ENCODE measurements at places on chromosomes 1 and 21.

- DNase-seq, result no peak
Measured at GRCh38 chr1:211319892-211320291, 6.7 kb upstream of the TRAF5 start.

- no peak for DNase-seq
Measured at GRCh38 chr1:78726686-78727085, 77.1 kb downstream of the IFI44 start.

DNA sequence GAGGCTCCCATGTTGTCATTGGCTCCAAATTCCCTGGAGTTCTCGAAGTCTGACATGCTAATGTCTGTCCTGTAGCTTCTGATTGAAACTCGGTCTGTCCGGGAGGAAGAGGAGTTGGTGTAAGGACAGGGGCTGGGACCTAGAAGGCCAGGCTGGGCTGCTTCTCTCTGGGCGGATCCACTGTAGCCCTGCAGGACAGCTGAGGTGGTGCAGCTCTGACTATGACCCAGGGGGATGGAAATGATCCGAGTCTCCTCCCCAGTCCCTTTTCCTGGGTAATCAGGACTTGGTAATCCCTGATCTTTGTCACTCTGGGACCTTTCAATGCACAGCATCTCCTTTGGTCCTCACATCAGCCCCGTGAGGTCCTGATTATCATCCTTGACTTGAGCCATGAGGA, 10.0 kb upstream of the FCMR start:
- DNase-seq, result no peak

DNA sequence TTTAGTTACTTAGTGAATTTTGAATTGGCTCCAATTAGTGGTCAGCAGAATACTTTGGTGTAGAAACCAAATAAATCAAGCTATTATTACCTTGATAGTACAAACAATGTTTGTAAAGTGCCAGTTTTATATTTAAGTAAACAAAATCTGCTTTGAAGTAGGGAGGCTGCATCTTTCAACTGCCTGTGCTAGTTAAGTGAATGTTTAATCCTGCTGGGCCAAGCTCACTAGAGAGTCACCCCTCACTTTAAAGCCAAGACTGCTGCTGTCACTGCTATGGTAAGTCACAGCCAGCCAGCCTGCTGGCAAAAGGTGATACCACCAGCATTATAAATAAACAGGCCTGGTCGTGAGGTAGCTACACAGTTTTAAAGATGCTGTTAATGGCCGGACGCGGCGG, 10.3 kb upstream of the CFAP126 start:
- no peak for DNase-seq

DNA sequence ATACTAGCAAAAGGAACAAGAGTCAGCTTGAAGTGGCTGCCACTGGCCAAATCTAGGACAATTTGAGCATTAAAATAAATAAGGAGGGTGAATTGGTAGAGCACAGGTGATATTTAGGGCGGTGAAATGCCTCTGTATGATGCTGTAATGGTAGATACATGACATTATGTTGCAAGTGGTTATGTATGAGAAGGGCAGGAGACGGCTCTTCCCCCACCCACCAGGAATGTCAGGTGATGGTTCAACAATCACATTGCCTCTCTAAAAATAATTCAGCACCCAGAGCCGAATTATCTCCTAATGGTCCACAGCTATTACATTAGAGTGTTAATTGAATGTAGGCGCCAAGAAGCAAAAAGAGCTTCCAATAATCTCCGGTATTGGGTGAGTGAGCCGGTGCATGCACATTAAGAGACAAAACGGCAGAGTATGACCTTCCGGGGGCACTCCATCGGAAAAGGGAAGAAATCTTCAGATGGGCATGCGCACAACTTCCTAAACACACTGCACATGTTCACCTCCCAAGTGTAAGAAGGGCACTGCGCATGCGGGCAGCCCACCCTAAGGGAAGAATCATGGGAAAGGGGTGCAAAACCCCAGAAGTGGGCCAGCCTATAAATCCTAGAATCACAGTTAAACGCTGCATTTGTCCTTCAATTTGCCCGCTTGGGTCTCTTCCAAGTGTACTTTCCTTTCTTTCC, 6.8 kb upstream of the IFNAR1 start:
- no peak for DNase-seq

DNA sequence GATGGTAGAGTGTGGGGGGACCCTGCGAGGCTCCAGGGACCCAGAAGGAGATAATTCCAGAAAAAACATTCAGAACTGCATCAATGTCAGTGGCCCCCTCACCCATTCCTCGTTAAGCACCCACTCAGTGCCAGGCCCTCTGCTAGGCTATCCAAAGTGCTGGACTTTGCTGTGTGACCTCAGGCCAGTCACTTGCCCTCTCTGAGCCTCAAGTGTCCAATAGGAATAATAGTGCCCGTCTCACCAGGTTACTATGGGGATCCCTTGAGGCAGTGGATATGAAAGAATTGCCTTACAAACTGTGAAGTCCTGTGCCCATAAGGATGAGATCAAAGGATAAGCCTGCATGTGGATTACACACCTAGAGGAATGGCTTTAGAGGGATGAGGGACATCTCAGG, 83.4 kb downstream of the IGSF21 start:
- DNase-seq, result no peak

DNA sequence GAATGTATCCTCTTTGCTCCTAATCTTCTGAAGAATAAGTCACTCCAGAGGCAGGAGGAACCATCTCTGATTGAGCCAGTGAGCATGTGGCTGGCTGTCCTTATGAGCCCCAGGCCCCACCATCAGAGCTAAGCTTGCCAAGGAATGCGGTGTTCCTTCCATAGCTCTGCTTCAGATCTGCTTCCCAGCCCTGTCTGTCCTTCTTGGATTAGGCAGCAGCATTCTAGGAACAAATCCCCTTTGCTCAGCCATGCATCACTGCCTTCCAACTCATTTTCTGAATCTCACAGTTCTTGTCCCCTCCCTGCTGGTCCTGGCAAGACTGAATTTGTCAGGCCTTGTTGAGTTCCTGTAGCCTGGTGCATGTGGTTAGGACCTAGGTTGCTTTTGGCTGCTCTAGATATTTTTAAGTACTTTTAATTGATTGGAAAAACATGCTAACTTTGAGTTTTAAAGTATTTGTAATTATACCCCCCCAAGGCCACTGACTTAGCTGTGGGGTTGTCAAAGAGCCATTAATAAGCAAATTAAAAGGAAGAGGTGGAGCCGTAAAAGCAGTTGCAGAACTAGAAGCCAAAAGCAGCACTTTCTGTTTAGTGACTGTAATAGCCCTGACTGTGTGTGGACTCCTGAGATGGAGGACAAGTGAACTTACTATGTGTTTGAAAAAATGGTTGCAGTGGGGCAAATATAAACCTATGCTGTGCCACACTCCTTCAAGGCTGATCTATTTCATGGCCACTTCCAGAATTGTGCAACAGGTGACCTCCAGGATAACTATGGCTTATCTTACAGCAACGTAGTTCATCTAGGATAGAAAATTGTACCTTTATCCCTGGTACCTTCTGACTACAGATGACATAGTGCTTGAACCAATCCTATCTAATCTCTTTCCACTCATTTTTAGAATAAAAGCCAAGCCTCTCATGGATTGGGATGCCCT, 61.3 kb upstream of the BACH1 start:
- no peak for DNase-seq

- DNase-seq, result no peak
Measured at GRCh38 chr1:174818014-174818616, 181.6 kb upstream of the CACYBP start.

GRCh38 chr1:230441183-230442029, 15.3 kb upstream of the PGBD5 start:
- DNase-seq, result no peak

DNA sequence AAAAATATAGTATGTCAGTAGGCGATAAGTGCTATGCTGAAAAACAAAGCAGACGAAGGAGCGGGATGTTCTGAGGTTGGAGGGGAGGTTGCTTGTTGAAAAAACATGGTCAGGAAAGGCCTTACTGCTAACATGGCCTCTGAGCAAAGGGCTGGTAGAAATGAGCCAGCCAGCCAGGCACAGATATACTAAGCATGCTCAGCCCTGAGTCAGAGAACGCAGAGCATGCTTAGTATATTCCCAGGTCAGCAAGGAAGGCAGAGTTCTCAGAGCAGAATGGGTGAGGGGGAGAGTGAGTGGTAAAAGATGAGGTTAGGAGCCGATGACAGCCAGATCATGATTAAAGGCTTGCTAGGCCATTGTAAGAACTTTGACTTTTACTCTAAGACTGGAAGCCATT, 36.7 kb downstream of the ZBTB40 start:
- no peak for DNase-seq

DNA sequence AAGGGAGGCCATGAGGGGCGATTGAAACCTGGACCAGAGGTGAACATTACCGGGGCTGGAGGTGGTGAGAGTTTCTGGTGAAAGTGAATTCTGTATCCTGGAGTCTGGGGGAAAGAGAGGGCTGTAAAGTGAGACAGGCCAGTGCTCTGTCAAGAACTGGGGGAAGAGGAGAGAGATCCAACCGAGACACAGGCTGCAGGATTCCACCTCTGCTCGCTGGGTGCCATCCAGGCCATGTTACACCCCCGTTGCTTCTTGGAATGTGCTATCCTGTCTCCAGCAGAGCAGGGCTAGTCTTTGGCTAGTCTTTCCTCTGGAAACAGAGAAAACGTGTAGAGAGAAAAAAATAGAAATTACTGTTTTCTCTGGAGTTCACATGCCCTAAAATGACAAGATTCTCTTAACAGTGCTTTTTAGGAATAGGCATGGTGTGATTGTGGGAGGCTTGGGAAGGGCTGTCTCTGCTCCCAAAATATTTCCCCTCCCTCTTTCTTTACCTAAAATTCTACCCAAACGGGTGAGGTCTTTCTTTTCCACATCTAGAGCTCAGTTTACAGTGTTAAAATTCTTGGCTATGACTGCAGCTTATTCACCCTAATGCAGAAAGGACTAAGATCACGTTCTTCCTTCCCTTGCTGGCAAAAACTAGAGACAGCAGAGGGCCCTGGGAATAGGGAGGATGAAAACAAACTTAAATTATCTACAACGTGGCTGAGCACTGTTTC, 16.5 kb upstream of the OVAAL start:
- DNase-seq, result no peak

GRCh38 chr1:59075021-59075420, 221.9 kb upstream of the FGGY start:
- no peak for DNase-seq
